ENCODE measurements at places on chromosomes 1 and 21.

- H3K27me3 ChIP-seq: no peaks in the 10 kb centered on the region
- peaks cover 46% of the 10 kb centered on the region for H3K4me1 ChIP-seq
- DNase-seq: no peak
- H3K27ac ChIP-seq: peak overlapping the region; percentile 87
- H3K4me3 ChIP-seq: peak overlapping the region; percentile 39
These were observed 5.7 kb downstream of the UBASH3A start for GRCh38 chr21:42409366-42409765.

GRCh38 chr1:213492161-213493041 lies 441.4 kb downstream of the RPS6KC1 start:
- no peaks in the 10 kb centered on the region for H3K4me1 ChIP-seq
- no peak overlapping the region for H3K27ac ChIP-seq
- DNase-seq: no peak
- H3K4me3 ChIP-seq: no peak overlapping the region
- peaks cover 22% of the 10 kb centered on the region for H3K27me3 ChIP-seq

- DNase-seq: peak; percentile 74
- no peak overlapping the region for H3K27ac ChIP-seq
- no peak overlapping the region for H3K4me3 ChIP-seq
- H3K36me3 ChIP-seq: no peaks in the 10 kb centered on the region
- H3K4me1 ChIP-seq: peaks cover 3% of the 10 kb centered on the region
These were observed 123.9 kb upstream of the VAMP3 start for GRCh38 chr1:7646981-7647901.

GRCh38 chr1:56583957-56584468 lies 4.7 kb upstream of the PLPP3 start:
- DNase-seq: no peak
- no peak overlapping the region for H3K27ac ChIP-seq
- H3K4me3 ChIP-seq: no peak overlapping the region
- peaks cover 28% of the 10 kb centered on the region for H3K27me3 ChIP-seq

GRCh38 chr1:67463298-67463955 lies 33.2 kb upstream of the SERBP1 start:
- peaks cover 12% of the 10 kb centered on the region for H3K27me3 ChIP-seq
- peaks cover 10% of the 10 kb centered on the region for H3K36me3 ChIP-seq
- H3K4me1 ChIP-seq: no peaks in the 10 kb centered on the region
- no peak overlapping the region for H3K27ac ChIP-seq

DNA sequence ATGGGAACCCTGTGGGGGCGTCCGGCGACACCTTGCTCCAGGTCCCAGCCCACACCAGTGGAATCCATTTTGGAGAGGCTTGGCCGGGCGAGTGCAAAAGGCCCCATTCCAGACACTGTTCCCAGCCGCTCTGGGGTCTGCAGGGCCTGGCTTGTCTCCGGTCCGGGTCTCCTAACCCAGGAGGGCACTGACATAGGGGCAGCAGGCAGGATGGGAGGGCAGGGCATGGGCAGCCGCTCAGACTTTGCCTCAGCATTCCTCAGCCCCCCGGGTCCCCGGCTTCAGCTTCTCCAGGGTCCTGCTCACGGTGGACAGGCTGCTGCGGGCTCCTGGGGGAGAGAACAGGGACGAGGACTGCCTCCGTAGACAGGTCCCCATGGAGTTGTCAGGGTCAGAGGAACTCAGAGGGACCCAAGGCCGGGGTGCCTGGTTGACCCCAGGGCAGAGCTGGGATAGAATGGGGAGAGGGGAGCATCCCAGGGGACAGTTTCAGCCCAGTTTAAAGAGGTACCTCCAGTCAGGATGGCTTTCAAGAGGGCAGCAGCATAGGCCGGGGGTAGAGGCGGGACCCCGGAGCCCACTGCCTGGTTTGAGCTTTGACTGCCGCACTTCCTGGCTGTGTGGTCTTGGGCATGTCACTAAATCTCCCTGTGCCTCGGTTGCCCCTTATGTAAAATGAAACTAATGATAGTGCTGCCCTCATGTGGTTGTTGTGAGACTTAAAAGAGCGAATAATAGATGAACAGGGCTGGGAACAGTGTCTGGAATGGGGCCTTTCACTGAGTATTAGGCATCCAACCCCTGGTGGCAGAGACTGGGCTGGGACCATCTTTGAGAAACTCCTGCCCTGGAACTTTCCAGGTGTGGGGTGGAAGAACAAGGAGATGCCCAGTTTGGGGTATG lies 3.7 kb downstream of the KNCN start:
- H3K27ac ChIP-seq: peak overlapping the region; percentile 74
- H3K36me3 ChIP-seq: peaks cover 6% of the 10 kb centered on the region
- peaks cover 47% of the 10 kb centered on the region for H3K27me3 ChIP-seq
- DNase-seq: no peak
- peaks cover 26% of the 10 kb centered on the region for H3K4me1 ChIP-seq

GRCh38 chr1:26472320-26472900 lies at the start of gene HMGN2:
TSS of gene HMGN2 (plus strand) at chr1:26472440. CDS start at chr1:26472613, 173 bp downstream.
- H3K4me3 ChIP-seq: peak within 1 kb of the TSS; percentile 92
- no peaks in the 10 kb centered on the region for H3K27me3 ChIP-seq
- peak; percentile 75 for DNase-seq
- H3K27ac ChIP-seq: peak within 1 kb of the TSS; percentile 93
- peaks cover 2% of the 10 kb centered on the region for H3K36me3 ChIP-seq

DNA sequence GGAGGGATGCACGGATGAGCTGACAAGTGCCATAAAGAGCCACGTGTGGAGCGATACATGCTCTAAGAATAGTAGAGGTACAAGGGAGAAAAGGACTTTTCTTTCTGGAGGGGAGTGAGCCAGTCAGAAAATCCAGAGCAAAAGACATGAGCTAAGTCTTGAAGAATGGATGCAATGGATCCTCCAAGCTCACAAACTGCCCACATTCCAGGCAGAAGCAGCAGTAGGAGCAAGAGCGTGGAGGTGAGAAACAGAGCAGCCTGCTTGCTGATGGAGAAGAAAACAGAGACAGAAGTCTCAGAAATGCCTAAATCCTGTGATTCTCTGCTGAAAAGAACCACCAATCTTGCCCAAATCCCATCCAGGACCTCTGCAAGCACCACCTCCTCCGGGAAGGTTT lies 78.2 kb upstream of the RALGPS2 start:
- H3K27ac ChIP-seq: no peak overlapping the region
- no peak for DNase-seq
- H3K36me3 ChIP-seq: peaks cover 3% of the 10 kb centered on the region
- H3K27me3 ChIP-seq: peaks cover 35% of the 10 kb centered on the region
- H3K4me1 ChIP-seq: peaks cover 2% of the 10 kb centered on the region

- H3K36me3 ChIP-seq: no peaks in the 10 kb centered on the region
- no peak overlapping the region for H3K4me3 ChIP-seq
- no peak overlapping the region for H3K27ac ChIP-seq
- no peak for DNase-seq
- peaks cover 4% of the 10 kb centered on the region for H3K27me3 ChIP-seq
These were observed 156.3 kb downstream of the PCBP3 start for GRCh38 chr21:45799765-45800338.

GRCh38 chr1:184085667-184086066 lies 34.1 kb downstream of the TSEN15 start:
- peaks cover 16% of the 10 kb centered on the region for H3K36me3 ChIP-seq
- no peak for DNase-seq
- H3K4me1 ChIP-seq: peaks cover 2% of the 10 kb centered on the region
- no peak overlapping the region for H3K4me3 ChIP-seq
- H3K27me3 ChIP-seq: no peaks in the 10 kb centered on the region
- no peak overlapping the region for H3K27ac ChIP-seq

- no peak for DNase-seq
- H3K4me1 ChIP-seq: peaks cover 37% of the 10 kb centered on the region
- H3K27ac ChIP-seq: no peak overlapping the region
- no peak overlapping the region for H3K4me3 ChIP-seq
- peaks cover 23% of the 10 kb centered on the region for H3K36me3 ChIP-seq
These were observed 1.4 kb upstream of the FNDC5 start for GRCh38 chr1:32872192-32872460.

GRCh38 chr1:78627321-78627720 lies 7.1 kb downstream of the IFI44L start:
- H3K27ac ChIP-seq: peak overlapping the region; percentile 95
- H3K27me3 ChIP-seq: no peaks in the 10 kb centered on the region
- no peak overlapping the region for H3K4me3 ChIP-seq
- H3K36me3 ChIP-seq: peaks cover 5% of the 10 kb centered on the region
- peaks cover 39% of the 10 kb centered on the region for H3K4me1 ChIP-seq
- DNase-seq: no peak

DNA sequence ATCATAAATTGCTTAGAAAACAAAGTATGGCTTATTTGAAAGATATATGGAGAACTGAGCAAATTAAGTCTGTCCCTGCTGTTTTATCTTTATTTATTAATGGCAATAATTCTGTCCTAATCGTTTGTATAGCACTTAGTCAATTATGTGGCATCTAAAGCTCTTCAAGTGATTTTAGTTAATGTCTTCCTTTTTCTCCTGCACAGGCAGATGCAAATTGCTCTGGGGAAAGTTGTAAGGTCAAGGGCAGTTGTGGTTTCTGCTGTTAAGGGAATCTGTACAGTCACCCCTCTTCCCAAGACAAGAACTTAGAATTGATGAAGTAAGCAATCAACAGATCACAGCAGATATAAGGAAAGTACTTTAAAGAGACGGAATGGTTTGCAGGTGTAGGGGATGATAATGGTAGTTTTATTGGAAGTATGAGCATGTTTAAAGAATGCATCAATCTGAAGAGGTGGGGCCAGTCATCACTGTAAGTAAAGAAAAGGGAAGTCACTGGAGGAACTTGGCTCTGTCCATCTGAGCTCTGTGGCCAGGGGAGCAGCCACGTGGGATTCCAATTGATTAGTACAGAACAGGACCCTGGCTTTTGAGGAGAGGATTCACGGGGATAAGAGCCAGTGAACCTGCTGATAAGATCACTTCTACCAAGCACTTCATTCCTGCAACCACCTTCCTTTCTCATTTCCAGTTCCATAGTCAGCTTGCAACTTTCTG lies 116.0 kb upstream of the KCNJ6 start:
- no peaks in the 10 kb centered on the region for H3K36me3 ChIP-seq
- no peak overlapping the region for H3K27ac ChIP-seq
- H3K4me1 ChIP-seq: no peaks in the 10 kb centered on the region
- peaks cover 11% of the 10 kb centered on the region for H3K27me3 ChIP-seq
- H3K4me3 ChIP-seq: no peak overlapping the region
- no peak for DNase-seq

GRCh38 chr1:167460836-167461235 lies 57.5 kb downstream of the CD247 start:
- peak overlapping the region; percentile 97 for H3K27ac ChIP-seq
- no peak for DNase-seq
- H3K4me3 ChIP-seq: no peak overlapping the region
- no peaks in the 10 kb centered on the region for H3K27me3 ChIP-seq
- no peaks in the 10 kb centered on the region for H3K36me3 ChIP-seq
- peaks cover 48% of the 10 kb centered on the region for H3K4me1 ChIP-seq

- no peak overlapping the region for H3K4me3 ChIP-seq
- no peaks in the 10 kb centered on the region for H3K4me1 ChIP-seq
- no peak overlapping the region for H3K27ac ChIP-seq
- no peaks in the 10 kb centered on the region for H3K36me3 ChIP-seq
- no peak for DNase-seq
- peaks cover 5% of the 10 kb centered on the region for H3K27me3 ChIP-seq
These were observed 162.6 kb downstream of the TNR start for GRCh38 chr1:175580841-175581240.

DNA sequence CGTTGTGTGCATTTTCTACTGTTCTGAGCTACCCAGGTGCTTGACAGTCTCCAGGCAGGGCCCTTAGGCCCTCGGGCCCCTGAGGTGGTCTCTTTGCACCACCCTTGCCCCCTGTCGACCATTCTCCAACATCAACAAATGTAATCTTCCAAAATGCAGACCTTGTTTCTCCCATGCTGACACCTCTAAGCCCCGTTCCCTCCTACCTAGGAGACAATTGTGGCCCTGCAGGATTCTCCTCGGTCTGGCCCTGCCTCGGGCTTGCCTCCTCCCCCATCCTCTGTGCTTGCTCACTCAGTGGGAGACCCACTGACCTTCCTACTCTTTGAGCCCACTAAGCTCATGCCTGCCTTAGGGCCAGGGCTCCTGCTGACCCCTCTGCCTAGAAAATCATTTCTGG lies 104.2 kb upstream of the TARDBP start:
- no peak for DNase-seq
- H3K4me1 ChIP-seq: peaks cover 14% of the 10 kb centered on the region
- no peak overlapping the region for H3K4me3 ChIP-seq
- no peak overlapping the region for H3K27ac ChIP-seq
- no peaks in the 10 kb centered on the region for H3K36me3 ChIP-seq

GRCh38 chr1:206723462-206723804 lies 38.7 kb downstream of the MAPKAPK2 start:
- no peaks in the 10 kb centered on the region for H3K36me3 ChIP-seq
- no peak overlapping the region for H3K27ac ChIP-seq
- H3K27me3 ChIP-seq: no peaks in the 10 kb centered on the region
- DNase-seq: no peak
- peaks cover 57% of the 10 kb centered on the region for H3K4me1 ChIP-seq
- no peak overlapping the region for H3K4me3 ChIP-seq

- DNase-seq: no peak
- no peaks in the 10 kb centered on the region for H3K27me3 ChIP-seq
- H3K4me1 ChIP-seq: peaks cover 2% of the 10 kb centered on the region
These were observed at the start of gene ELF3 for GRCh38 chr1:202010180-202011015. TSS of gene ELF3 (plus strand) at chr1:202010587. CDS start at chr1:202011137, 550 bp downstream.

- H3K27me3 ChIP-seq: peaks cover 51% of the 10 kb centered on the region
- peaks cover 3% of the 10 kb centered on the region for H3K36me3 ChIP-seq
- H3K4me1 ChIP-seq: peaks cover 3% of the 10 kb centered on the region
- H3K4me3 ChIP-seq: no peak overlapping the region
These were observed 15.1 kb downstream of the STUM start for GRCh38 chr1:226563666-226564065.

All from T-helper 17 cell (primary cell).